ENCODE measurements at places on chromosomes 1 and 21.

GRCh38 chr1:55196433-55197035 is 18.6 kb downstream of the USP24 start:
- DNase-seq = no peak

- no peak for DNase-seq
These were observed 2140.6 kb downstream of the NCAM2 start for GRCh38 chr21:23138797-23139196.

GRCh38 chr21:17527711-17528110 is 14.9 kb downstream of the CXADR start:
- DNase-seq = no peak

DNA sequence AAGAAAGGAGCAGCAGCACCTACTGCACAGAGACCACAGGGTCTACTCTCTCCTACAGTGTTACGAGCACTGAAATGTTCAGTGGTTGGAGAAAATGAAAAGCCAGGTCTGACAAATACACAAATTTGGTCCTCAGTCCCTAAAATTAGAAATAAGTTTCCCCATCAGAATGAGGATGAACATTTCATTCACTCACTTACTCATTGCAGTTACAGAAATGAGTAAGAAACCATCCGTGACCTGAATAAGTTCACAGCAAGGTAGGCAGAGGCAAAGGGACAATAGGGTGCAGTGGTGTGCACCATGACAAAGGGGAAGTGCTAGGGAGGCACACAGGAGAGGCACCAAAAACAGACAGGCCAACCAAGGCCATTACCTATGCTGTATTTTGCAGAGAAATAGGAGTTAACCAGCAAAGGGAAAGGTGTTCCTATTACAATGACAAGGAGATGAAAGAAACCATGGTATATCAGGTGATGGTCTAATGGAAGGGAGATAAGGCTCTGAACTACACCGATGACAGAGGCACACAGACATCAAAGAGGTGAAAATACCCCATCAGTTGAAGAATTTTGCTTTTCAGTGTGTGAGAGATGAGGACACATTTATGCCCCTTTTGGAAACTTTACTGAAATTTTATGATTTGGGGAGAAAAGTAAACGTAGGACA is 29.4 kb downstream of the VAV3 start:
- DNase-seq = no peak

- no peak for DNase-seq
These were observed 75.6 kb upstream of the KAZN start for GRCh38 chr1:14522926-14523241.

- DNase-seq = no peak
These were observed 22.2 kb downstream of the TSHB start for GRCh38 chr1:115051850-115052249.

DNA sequence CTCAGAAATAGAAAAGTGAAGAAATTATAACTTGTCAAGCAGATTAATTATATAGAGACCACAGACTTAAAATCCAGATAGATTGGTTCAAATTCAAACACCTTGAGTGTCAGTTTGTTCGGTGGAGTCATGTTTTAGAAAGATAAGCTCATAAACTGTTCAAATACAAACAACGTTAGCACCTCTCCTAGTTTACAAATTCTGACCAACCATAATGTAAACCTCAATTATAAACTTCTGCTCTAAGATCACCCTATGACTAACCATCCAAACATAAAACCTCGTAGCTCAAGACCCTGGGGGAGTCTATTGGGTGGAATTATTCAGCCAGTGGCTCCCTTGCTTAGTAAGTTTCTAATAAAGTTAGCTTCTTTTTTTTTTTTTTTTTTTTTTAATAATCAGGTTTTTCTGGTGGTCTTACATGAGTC is 12.4 kb downstream of the CBR1 start:
- no peak for DNase-seq

GRCh38 chr1:36658838-36659237 is 176.1 kb upstream of the CSF3R start:
- no peak for DNase-seq

DNA sequence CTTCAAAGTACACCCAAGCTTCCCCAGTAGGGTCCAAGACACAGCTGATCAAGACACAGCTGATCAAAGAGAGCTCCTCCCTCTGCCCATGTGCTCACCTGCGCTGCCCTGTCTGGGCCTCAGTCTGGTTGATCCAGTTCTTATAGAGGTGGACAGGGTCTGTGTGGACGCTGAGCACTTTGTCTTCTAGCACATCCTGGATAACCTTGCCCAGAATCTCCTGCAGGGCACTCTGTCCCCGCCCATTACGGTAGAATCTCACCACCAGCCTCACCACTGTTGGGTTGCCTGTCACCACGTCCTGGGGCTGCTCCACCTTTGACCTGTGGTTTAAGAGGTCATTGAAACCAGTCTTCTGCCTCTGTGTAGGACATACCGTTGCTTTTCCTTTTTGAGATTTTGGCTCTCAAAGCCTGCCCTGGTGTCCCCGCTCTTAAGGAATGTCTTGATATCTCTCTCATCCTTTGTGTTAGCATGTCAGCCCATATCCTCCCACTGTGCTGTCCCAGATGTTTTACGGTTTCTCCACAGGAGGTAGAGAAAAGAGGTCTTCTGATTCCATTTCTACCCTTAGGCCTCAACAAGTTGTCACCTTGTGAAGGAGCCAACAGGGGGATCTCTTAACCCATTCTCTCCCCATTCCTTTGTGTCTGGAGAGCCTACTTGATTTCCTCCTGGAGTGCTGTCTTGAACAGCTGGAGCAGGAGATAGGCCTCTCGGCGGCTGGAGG is 33.5 kb downstream of the IQGAP3 start:
- DNase-seq = no peak

DNA sequence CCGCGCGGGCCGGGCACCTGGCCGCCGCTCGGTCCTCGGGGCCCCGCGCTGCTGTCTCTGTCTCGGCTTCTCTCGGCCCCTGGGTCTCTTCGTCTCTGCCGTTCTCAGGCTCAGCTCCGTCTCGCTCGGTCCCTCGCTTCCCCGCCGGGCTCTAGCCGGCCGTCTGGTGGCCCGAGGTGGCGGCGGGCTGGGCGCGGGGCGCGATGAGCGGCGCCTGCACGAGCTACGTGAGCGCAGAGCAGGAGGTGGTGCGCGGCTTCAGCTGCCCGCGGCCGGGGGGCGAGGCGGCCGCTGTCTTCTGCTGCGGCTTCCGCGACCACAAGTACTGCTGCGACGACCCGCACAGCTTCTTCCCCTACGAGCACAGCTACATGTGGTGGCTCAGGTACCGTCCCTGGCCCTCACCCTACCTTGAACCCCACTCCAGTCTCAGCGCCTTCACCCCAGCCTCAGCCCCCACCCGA is 355 bp downstream of the SHISAL2A start:
- DNase-seq = no peak

DNA sequence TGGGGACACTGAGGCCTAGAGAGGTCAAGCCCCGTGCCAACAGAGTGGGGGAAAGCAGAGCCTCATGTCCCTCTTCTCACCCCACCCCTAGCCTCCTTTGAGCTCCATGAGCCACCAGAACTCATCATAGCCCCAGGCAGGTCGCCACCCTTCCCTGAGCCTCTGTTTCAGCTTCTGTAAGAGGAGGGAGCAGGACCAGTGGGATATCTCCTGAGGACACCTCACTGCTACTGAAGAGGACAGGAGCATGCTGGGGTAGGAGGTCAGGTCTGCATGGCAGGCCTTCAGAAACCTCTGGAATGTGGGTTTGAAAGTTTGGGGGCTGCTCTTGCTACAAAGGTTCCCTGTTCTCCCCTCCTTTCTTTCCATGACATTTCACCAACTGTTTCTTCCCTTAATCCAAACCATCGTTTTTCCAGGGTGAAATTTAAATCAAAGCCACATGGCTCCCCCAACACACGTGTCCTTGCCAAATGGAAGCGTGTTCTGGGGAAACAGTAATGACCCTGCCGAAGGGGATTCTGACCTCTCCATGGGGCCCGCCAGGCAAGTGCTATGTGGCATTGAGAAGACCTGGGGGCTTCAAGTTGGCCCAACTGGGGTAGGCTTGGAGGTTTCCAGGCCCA is 88.1 kb upstream of the RUNX3 start:
- DNase-seq = no peak

DNA sequence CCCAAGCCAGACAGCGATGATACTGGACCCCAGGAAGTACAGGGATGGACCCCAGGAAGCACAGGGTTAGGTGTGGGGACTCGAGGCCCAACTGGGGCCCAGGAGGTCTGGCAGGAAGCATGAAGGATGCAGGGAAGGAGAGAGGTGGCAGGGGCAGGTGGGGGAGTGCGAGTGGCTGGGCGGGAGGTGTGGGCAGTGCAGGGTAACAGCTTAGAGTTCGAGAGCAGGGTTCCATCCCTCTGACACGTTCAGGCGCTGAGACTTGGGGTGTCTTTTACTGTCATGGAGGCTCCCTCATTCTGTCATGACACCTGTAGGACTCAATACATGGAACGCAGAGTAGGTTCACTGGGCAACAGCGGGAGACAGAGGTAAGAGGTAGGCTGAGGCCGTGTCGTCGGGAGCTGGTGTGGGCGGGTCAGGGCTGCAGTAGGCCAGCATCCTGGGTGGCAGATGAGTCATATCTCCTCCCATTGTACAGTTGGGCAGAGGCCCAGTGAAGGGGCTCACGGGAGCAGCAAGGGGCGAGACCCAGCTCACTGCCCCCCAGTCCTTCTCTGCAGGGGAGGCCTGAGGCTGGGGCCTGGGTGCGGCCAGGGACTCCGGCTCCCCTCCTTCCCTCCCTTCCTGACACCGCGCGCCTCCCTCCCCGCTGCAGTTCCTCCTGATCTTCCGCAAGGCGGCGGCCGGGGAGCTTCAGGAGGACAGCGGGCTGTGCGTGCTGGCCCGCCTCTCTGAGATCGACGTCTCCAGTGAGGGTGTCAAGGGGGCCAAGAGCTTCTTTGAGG is 11.6 kb upstream of the CTRC start:
- DNase-seq = no peak

GRCh38 chr1:203769505-203770343 is 4.7 kb downstream of the LAX1 start:
- DNase-seq = no peak

DNA sequence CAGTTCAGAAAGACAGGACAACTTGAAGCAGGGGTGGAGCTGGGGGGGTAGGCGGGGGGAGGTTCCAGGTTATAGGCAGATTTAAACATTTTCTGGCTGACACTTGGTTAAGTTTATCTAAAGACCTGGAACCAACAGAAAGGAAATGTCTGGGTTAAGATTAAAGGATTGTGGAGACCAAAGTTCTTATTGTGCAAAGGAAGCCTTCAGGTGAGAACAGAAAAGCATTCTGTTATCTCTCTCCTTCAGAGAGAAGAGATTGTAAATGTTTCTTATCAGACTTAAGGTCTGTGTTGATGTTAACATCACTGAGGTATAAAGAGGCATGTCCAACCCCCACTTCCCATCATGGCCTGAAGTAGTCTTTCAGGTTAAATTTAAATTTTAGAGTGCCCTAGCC is 3.7 kb upstream of the ACADM start:
- no peak for DNase-seq

- no peak for DNase-seq
These were observed 1648.4 kb downstream of the KCNT2 start for GRCh38 chr1:194959795-194960194.

- no peak for DNase-seq
These were observed 46.9 kb downstream of the ZSCAN20 start for GRCh38 chr1:33519240-33519884.

DNA sequence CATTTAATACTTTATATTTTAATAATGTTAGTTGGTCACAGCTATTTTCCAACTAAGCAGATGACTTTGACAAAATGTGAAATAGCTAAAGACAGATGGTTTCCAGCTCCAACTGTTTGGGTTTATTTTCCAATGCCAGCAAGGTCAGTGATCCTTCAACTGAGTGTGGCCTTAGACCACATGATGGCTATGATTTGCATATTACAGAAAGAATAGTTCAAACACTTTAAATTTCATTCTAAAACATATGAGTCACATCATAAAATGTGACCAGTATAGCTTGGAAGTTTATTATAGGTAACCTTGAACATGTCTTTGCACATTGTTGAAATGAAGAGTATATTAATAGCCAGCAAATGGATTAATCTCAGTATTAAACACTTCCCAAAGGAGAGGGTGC is 454.0 kb upstream of the C1orf87 start:
- DNase-seq = no peak

GRCh38 chr1:226041419-226041818 is 21.1 kb upstream of the H3-3A start:
- no peak for DNase-seq
